Purkinje cell (primary cell): ENCODE measurements at places on chromosomes 7 and 10. TPM values are rescaled to one million over a fixed set of nuclear protein-coding genes. Genes with fewer than 3 reads are reported as not detected.

PTPRZ1 gene
- 89.8 and 134 TPM in 2 replicates for polyA plus RNA-seq

NEURL1 gene
- polyA plus RNA-seq: 0.63 and 1.5 TPM in 2 replicates

NRG3 gene
- polyA plus RNA-seq: 2.4 and 5.8 TPM in 2 replicates

MSS51 gene
- 0.20 and 0.36 TPM in 2 replicates for polyA plus RNA-seq

SLC25A40 gene
- polyA plus RNA-seq: 29.2 and 30.5 TPM in 2 replicates

ACHE gene
- polyA plus RNA-seq: 0.73 and 1.6 TPM in 2 replicates

OR2A12 gene
- polyA plus RNA-seq: not detected in 2 replicates

SPDYE16 gene
- polyA plus RNA-seq: 0.38 and 0.51 TPM in 2 replicates

PDGFA gene
- 54.9 and 56.7 TPM in 2 replicates for polyA plus RNA-seq

DUS4L gene
- polyA plus RNA-seq: 7.1 and 8.7 TPM in 2 replicates

CRYGN gene
- not detected in 2 replicates for polyA plus RNA-seq

ATRNL1 gene
- polyA plus RNA-seq: 124 and 129 TPM in 2 replicates

EPO gene
- polyA plus RNA-seq: not detected in 2 replicates

AGR3 gene
- 5.3 and 7.4 TPM in 2 replicates for polyA plus RNA-seq

FXYD4 gene
- not detected in 2 replicates for polyA plus RNA-seq

FIGNL1 gene
- polyA plus RNA-seq: 11.3 and 12.1 TPM in 2 replicates

SPDYE11 gene
- 1.4 and 2.2 TPM in 2 replicates for polyA plus RNA-seq

SRGN gene
- polyA plus RNA-seq: 6.8 and 12.5 TPM in 2 replicates

KCNH2 gene
- polyA plus RNA-seq: 4.1 and 6.4 TPM in 2 replicates

C7orf33 gene
- not detected in 2 replicates for polyA plus RNA-seq

SLC18A3 gene
- not detected in 2 replicates for polyA plus RNA-seq

TMEM236 gene
- 0.13 TPM in 1 of 2 replicates, not detected in the other for polyA plus RNA-seq

TLX1 gene
- polyA plus RNA-seq: not detected in 2 replicates

NODAL gene
- polyA plus RNA-seq: 0.99 TPM in 1 of 2 replicates, not detected in the other

AEBP1 gene
- 0.14 TPM in 1 of 2 replicates, not detected in the other for polyA plus RNA-seq

RASA4B gene
- 3.0 and 10.8 TPM in 2 replicates for polyA plus RNA-seq

WNT8B gene
- not detected in 2 replicates for polyA plus RNA-seq

LRRC18 gene
- polyA plus RNA-seq: not detected in 2 replicates

CALML3 gene
- polyA plus RNA-seq: 0.08 and 0.17 TPM in 2 replicates

CADPS2 gene
- polyA plus RNA-seq: 17.2 and 23.2 TPM in 2 replicates

CYP2C19 gene
- 0.94 and 2.6 TPM in 2 replicates for polyA plus RNA-seq

PRSS37 gene
- 0.39 and 1.6 TPM in 2 replicates for polyA plus RNA-seq

POLR2J2 gene
- 0.27 and 0.56 TPM in 2 replicates for polyA plus RNA-seq

SEMA3A gene
- 17.0 and 19.6 TPM in 2 replicates for polyA plus RNA-seq

OTUD1 gene
- 3.5 and 4.1 TPM in 2 replicates for polyA plus RNA-seq

ACTL6B gene
- 15.7 and 21.5 TPM in 2 replicates for polyA plus RNA-seq

GNGT1 gene
- not detected in 2 replicates for polyA plus RNA-seq
